MCF 10A (cell line): ENCODE measurements at places on chromosomes 4 and X. TPM values are rescaled to one million over a fixed set of nuclear protein-coding genes. Genes with fewer than 3 reads are reported as not detected.

DNA sequence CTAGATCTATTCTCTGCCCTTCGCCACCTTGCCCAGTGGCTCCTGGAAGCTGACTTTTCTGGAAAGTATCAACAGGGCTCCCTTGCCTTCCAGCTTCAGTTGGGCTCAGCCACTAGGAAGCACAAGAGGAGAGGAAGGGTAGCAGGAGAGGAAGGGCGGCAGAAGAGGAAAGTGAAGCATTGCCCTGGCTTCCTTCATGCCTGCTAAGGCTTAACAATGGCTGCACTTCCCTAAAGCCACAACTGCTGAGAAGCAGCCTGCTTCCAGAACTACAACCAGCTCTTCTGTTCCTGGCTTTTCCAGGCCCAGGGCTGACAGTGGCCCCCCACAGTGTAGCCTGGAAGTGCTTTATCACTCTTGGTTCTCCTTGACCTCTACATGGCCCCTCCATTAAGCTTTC, 29.1 kb upstream of the PGM2 start:
- no peak for DNase-seq

GRCh38 chr4:115117651-115118050, 4.2 kb upstream of the NDST4 start:
- no peak for DNase-seq

The CDKL5 gene
- 8.2 and 8.3 TPM in 2 replicates for total RNA-seq

DNA sequence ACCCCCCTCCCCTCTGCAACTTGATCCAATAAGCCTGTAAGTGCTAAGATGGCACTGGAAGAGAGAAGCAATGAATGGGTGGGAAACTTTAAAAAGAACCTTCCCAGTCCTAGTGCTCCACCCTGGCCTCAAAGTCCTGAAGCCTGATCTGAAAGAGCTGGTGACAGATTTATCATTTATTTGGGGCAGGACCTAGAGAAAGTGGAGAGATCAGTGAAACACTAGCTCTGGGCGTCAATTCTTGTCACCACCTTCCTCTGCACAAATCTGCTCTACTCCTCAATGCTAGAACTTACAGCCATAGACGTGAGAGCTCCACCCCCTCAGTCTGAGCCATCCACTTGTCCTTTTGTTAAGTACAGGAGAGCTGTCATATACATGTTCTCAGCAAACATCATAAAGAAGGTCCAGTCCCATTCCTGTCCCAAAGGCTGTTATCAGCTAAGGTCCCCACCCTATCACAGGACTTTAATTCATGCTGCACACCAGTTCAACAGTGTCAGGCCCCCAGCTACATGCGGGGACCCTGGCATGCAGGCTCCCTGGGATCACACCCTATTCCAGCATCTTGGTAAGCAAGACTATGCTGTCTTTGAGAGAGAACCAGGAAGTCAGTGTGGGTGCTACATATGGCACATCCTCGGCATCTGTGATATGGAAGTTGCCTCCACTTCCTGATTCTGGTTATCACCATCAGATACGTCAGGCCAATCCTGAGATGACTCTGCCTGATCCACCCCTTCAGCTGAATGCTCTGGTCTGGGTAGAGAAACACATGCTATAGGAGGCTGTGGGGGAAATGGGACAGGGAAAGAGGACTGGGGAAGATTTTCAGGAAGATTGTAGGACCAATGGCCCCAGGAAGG, 2.3 kb downstream of the P2RY4 start:
- DNase-seq = no peak
